HFFc6 (cell line): ENCODE measurements at places on chromosomes 4 and X.

DNA sequence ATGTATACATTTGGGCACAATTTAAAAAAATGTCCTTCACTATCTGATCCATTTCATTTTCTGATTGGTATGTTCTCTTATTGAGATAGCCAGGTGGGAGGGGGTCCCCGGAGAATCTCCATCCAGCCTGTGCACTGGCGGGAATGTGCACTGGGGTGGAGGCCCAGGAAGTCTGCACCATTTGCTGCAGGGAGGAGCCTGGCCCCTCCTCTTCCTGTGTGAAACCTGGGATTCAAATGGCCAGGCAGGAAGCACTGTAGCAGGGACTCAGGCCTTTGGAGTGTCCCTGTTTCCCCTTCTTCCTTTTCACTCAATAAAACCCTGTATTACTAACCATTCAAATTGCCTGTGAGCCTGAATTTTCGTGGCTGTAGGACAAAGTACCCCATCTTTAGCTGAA lies 44.3 kb downstream of the GPRIN3 start:
- no peak for DNase-seq

GRCh38 chrX:100648458-100649417 lies 4.7 kb downstream of the SRPX2 start:
- peak; percentile 49 for DNase-seq

- no peak for DNase-seq
Measured at GRCh38 chrX:136839196-136839595, 41.3 kb downstream of the RBMX start.

GRCh38 chrX:68417651-68418050 lies 15.6 kb downstream of the OPHN1 start:
- no peak for DNase-seq

- no peak for DNase-seq
Measured at GRCh38 chr4:115113506-115114106, at the start of gene NDST4. Gene NDST4 (minus strand): TSS chr4:115113620. CDS start chr4:115077036, 36,584 bp downstream.

GRCh38 chrX:13938829-13939530 lies 90.7 kb downstream of the GEMIN8 start:
- no peak for DNase-seq

GRCh38 chr4:145289403-145290076 lies 109.2 kb upstream of the OTUD4 start:
- peak; percentile 69 for DNase-seq

- peak; percentile 51 for DNase-seq
Measured at GRCh38 chr4:42568610-42569207, 88.2 kb downstream of the ATP8A1 start.

DNA sequence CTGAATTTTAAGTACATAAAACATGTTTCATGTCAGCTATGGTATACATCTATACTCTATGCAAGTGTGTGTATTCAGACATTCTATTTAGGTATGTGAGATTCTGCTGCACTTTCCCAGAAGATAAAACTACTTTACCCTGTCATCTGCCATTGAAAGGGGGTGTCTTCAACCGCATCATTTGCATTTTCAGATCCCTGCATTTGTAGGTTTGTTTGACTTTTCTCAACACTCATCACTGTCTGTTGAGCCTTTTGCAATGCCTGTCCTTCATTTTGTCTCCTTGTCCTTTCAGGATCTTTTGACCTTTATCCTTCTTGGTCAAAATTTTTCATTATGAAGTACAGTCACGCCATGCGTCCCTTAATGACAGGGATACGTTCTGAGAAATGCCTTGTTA lies 103.5 kb downstream of the TMA16 start:
- no peak for DNase-seq

GRCh38 chr4:36854554-36854953 lies 390.0 kb upstream of the NWD2 start:
- no peak for DNase-seq

GRCh38 chrX:41245641-41246040 lies 88.3 kb upstream of the DDX3X start:
- peak; percentile 17 for DNase-seq

- no peak for DNase-seq
Measured at GRCh38 chr4:186920992-186921391, 197.3 kb upstream of the FAT1 start.

GRCh38 chr4:82432596-82432995 lies 2.2 kb downstream of the ENOPH1 start:
- DNase-seq: no peak

DNA sequence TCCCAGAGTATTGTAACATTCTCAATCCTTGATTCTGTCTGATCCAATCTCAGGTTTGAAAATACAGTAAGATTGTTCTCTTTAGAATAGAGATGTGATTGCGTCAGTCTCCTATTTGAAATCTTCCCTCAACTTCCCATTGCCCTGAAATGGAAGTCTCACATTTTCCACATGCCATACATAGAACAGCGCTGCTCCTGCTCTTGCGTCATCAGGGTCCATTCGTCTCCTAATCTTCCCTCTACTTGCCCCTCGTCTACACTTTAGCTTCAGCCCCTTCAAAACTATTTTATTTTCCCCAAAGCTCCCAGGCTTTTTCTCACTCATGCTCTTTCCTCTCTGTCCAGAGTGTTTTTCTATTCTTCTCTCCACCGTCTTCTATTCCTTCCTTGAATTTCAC lies 301.7 kb upstream of the MAGEB2 start:
- DNase-seq: no peak

GRCh38 chr4:70706516-70706915 lies 15.2 kb upstream of the RUFY3 start:
- no peak for DNase-seq

DNA sequence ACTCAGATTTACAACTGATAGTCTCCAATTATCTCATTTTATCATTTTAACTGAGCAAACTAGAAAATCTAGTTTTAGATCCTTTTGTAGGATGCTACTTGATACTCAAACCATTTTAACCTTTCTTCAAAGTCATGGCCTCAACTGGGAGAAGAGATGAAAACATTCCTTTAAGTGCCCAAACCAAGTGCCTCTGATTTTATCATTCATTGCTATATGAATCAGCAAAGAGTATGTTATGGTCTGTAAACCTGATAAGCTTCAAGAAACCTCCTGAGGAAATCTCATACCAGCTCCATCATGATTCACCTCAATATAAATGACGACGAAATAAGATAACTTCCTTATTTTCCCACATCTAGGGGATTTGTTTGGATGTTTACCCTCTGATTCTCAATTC lies 119.9 kb downstream of the FAM13A start:
- peak; percentile 59 for DNase-seq

DNA sequence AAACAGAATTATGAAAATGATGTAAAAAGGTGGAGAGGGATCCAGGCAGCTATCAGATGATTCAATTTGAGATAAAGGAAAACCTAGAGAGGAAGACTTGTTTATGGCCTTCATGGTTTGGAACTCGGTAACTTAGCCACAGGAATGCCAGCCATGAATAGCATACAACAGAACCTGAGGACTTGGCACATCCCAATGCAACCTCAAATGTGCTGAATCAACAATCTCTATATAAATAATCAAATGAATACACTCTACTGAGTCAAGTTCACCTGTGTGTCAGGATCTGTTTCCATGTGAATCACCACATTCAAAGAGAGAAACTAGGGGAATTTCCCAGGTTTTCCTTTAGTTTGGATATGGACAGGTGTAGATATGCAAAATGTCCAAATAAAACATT lies 86.9 kb downstream of the MBNL3 start:
- DNase-seq: no peak

GRCh38 chr4:76022031-76022430 lies 1.3 kb downstream of the CXCL10 start:
- DNase-seq: no peak

DNA sequence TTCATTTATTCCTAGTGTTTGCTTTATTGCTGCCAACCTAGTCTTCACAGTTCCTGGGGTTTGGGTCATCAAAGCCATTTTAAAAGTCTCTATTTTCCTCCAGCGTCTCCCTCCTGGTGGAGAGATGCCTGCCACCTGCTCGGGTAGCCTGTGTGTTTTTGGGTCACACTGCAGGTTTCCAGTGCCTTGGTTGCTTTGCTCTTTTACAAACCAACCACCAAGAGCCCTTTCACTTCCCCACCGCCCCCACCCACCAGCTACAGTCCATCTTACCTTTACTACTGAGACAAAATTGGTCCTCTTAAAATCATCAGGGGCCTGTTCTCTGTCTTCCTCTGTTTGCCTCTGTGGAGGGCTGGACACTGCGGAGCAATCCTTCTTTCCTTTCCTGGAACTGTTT lies 280.5 kb upstream of the GATB start:
- DNase-seq: no peak

DNA sequence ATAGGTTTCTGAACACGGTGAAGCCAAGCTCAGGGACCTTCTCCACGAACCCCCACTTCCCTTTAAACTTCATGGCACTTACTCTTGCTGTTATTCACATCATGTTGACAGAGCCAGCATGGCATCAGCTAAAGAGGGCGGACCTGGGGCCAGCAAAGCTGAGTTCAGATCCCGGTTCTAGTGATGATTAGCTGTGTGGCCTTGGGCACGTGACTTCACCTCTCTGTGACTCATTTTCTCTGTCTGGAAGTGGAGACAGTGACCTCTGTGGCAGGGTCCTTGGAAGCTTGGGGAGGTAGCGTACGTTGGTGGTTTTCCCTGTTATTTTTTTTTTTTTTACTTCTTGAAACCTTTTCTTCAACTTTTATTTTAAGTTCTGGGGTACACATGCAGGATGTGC lies 13.4 kb downstream of the EVC start:
- DNase-seq: no peak

GRCh38 chr4:156677656-156678055 lies 293.9 kb downstream of the PDGFC start:
- no peak for DNase-seq

- DNase-seq: no peak
Measured at GRCh38 chrX:86103061-86103460, 45.2 kb upstream of the DACH2 start.

DNA sequence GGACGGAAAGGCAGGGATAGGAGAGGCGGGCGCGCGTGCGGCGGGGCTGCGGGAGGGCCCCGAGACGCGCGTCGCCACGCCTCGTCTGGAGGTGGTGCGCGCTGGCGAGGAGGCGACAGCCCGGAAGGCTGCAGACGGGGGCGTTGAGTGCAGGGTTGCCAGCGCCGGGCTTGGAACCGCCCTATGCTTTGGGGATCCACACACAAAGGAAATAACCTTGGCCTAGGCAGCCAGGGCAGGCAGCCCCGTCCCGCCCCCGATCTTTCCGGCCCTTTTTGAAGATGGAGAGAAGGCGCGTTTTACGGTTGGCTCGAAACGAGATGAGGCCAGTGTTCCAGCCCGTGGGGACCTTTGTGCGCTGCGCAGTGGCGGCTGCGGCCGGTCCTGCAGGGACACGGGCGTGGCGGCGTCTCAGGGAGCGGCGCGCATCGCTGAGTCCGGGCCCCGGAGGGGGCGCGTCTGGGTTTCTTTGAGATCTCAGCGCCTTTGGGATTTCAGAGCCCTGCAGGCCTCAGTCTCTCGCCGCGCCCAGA lies 50.8 kb upstream of the TRIM2 start:
- no peak for DNase-seq

- DNase-seq: no peak
Measured at GRCh38 chr4:35943606-35944005, 300.7 kb downstream of the ARAP2 start.

DNA sequence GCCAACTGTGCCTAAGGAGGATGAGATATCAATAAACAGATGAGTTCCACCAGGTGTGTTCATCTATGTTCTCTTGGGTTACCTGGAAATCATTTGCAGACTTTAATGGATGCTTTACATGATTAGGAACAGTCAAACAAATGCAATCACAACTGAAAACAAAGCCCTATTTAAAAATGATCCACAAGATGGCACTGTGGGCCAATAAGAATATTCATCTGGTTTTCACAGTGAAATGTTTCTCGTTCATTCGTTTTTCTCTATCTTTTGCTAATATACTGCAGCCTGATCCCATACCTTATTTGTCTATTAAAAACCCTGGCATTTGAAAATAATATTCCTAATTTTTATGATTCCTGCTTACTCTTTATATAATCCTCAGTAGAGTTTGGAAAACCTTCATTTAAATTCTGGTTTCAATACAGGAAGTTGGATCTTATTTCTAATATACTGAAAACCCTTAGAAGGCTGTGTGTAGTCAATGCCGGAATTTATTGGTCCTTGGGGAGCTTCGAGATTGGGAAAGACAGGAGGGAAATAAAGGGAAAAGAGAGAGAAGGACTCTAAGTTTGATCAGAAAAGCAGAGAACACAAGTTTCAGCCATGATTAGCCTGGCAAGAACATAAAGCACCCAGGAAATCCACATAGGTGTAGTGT lies 63.8 kb upstream of the TAPT1 start:
- peak; percentile 34 for DNase-seq

GRCh38 chr4:77172336-77172735 lies 15.3 kb downstream of the CCNG2 start:
- DNase-seq: peak; percentile 96

- peak; percentile 3 for DNase-seq
Measured at GRCh38 chr4:44927399-44928380, 201.3 kb upstream of the GNPDA2 start.

DNA sequence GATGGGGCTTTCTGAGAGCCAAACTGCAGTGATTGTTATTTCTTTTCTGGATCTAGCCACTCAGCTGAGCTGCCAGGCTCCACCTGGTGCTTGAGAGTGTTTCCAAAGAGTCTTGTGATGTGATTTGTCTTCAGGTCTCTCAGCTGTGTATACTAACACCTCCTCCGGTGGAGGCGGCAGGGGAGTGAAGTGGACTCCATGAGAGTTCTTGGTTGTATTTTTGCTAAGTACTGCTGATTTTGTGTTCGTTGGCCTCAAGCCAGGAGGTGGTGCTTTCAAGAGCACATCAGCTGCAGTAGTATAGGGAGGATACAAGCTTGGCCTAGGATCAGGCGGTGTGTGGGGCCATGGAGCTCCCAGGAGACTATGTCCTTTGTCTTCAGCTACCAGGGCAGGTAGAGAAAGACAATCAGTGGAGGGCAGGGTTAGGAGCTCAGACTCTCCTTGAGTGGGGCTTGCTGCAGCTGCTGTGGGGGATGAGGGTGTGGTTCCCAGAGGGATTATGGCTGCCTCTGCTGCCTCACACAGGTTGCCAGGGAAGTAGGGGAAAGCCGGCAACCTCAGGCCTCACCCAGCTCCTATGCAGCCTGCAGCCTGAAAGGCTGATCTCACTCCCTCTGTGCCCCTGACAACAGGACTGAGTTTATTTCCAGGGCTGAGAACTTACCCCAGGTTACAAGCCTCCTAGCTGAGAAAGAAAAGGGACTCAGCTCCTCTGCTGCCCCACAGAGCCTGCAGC lies 62.4 kb downstream of the NPFFR2 start:
- DNase-seq: no peak

DNA sequence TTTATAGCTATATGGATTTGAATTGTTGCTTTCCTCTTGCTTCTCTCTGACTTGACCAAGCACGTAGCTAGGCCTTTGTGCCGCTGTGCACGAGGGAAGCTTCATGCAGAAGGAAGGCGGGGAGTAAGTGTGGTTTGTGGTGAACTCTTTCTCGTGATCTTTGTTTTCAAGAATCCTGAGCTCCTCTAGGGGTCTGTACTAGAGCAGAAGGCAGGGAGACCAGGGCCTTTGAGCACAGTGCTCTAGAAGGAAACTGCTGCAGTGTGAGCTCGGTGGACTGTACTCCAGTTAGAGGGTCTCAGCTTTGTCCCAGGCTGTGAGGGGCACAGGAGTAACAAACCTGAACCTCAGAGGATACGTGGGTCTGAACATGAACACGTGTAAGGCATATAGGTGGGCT lies 49.0 kb downstream of the AGA start:
- DNase-seq: no peak

GRCh38 chr4:86184901-86185285 lies 175.0 kb downstream of the MAPK10 start:
- DNase-seq: no peak

GRCh38 chrX:71251466-71251973 lies 2.4 kb downstream of the ZMYM3 start:
- DNase-seq: no peak
